Stimulated activated CD8-positive, alpha-beta memory T cell treated with anti-CD3 and anti-CD28 coated beads, Interleukin-2, amount 100 ng/mL, for 48 hours (primary cell): ENCODE measurements at places on chromosomes 2 and 18.

- no peak for DNase-seq
Observed at GRCh38 chr18:25456334-25457010, 104.5 kb upstream of the ZNF521 start.

DNA sequence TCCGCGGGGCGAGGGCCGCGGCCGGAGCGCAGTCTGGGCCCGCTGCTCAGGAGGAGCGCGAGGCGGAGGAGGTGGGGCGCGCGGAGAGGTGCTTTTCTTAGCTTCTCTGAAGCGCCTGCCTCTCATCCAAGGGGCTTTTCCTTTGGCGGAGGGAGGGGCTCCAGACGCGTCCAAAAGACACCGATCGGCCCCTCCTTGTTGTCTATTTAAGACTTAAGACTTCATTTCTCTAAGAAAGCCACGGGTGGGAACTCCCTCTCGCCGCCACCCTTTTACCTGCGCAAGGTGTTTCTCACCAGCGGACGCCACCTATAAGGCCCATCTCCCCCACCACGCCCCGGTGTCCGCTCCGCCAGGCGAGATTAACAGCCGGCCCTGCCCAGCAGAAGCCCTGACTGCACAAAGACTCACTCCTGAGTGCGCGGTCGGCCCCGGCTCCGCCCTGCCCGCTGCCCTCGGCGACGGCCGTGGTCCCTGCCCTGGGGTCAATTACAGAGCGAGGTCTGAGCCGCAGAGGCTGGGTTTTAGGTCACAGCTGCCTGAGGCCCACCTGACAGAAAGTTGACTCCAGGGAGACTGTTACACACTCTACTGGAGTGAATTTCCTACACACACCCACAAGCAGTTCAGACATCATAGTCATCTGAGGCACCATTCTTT, at the start of gene DSC2:
DSC2 (minus strand) TSS at position 397 of the 660 bp plus-strand sequence. CDS start 450 bp downstream, outside the sequence.
- DNase-seq = no peak

GRCh38 chr18:77360315-77361190, 110.9 kb downstream of the GALR1 start:
- no peak for DNase-seq

DNA sequence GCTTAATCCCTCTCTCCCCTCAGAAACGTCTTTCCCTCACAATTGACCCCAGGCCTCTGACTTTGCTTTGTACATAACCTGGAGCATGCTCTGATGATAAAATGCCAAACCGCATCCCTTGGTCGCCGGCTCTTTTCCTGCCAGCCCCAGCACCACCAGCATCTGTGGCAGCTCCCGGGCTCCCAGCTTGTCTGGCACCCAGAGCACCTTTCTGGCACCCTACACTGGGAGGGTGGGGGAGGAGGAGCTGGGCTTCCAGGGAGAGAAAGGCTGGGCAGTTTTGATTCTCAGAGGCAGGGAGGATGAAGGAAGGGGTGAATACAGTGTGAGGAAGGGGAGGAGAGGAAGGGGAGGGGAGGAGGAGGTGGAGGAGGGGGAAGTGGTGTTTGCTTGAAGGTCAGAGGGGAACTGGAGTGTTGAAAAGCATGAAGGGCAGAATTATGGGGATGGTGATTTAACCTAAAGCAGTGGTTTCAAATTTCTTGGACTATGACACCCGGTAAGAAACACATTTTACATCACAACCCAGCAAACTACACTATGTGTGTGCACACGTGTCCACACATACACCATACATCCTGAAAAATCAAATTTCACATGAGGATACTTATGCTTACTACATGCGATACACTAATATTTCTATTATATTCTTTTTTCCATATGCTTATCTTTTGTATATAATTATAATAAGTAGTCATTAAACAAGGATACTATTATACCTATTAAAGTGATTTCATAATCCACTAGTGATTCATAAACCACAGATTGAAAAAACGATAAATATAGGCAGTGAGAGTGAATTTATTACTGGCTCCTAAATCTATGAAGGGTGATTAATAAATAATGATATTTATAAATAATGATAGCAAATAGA, 30.0 kb upstream of the IGFBP2 start:
- no peak for DNase-seq

- no peak for DNase-seq
Observed at GRCh38 chr2:129877795-129878775, 101.4 kb upstream of the RAB6C start.

GRCh38 chr2:28896906-28897305, 2.4 kb downstream of the WDR43 start:
- no peak for DNase-seq

- DNase-seq = no peak
Observed at GRCh38 chr2:171008550-171009205, 79.6 kb downstream of the GORASP2 start.

- DNase-seq = no peak
Observed at GRCh38 chr18:12476955-12477354, 69.2 kb downstream of the PRELID3A start.

GRCh38 chr2:147577323-147577997, 267.4 kb upstream of the ACVR2A start:
- no peak for DNase-seq

DNA sequence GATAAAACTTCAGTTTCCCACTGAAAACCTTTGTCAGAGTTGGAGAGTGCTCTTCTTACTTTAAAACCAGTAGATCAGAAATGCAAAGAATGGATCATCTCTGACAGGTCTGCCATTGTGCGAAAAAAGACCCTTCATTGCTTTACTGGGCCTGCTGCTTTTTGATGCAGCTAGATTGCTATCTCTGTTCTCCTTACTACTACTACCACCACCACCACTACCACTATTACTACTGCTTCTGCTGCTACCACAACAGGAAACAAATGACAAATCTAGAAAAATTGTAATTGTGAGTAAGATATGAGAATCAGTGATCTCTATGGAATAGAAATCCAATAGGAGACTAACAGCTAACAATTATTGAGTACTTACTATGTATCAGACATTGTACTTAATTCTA, 85.8 kb downstream of the PKP4 start:
- no peak for DNase-seq

- no peak for DNase-seq
Observed at GRCh38 chr2:100909534-100910081, 89.7 kb downstream of the NPAS2 start.

DNA sequence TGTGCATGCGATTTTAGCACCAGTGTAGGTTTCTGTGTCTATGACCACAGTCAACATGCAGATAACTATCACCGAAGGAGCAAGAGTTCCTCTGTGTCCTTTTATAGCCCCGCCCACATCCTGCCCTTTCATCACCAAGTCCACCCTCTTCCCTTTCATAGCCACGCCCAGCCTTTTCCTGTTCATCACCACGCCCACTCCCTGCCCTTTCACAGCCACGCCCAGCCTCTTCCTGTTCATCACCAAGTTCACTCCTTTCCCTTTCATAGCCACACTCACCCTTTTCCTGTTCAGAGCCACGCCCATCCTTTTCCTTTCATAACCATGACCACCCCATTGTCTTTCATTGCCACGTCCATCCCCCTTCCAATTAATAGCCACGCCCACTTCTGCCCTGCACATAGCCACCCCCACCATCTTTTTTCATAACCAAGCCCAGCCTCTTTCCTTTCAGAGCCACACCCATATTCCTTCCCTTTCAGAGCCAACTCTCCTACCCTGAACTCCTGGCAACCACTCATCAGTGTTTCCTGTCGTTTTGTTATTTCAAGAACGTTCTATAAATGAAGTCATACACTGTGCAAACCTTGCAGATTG, 273.9 kb downstream of the MYT1L start:
- peak; percentile 50 for DNase-seq
